ENCODE measurements at places on chromosomes 2 and 18.

GRCh38 chr2:121527009-121527682 is 3.5 kb upstream of the RNU4ATAC start:
- no peak for DNase-seq

DNA sequence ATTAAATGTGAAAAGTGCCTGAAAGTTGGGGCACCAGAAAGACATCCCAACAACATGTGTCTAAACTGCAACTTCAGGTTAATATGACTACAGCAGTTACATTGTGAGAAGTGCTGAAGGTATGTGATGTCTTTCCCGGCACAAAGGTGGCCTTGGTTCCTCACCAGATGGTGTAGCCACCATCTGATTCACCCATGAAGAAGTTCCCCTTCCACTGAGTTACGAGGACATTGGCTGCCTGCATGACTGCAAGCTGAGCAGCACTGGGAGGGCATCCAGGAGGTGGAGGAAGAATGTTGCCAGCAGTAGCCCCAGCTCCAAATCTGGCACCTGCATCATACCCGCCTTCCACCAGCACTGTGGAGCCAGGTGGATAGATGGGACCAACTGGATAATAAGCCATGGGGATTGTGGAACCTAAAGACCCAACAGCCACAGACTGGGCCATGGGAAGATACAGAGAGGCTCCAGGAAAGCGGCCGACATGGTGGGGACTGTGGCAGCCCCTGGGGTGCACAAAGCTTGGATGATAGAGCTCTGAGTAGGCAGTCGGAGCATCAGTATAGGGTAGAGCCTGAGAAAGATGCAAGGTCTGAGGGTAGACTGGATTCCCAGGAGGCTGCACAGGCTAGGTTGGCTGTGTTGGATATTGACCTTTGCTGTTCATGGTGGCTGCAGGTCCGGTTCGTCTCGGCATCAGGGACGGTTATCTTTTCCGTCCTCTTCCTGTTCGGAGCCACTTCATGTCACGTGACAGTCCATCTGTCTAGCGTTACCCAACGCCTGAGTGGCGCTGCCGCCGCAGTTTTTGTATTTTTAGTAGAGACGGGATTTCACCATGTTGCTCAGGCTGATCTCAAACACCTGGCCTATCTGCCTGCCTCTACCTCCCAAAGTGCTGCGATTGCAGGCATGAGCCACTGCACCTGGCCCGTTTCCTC is 36.9 kb downstream of the SUMO1 start:
- DNase-seq: no peak

DNA sequence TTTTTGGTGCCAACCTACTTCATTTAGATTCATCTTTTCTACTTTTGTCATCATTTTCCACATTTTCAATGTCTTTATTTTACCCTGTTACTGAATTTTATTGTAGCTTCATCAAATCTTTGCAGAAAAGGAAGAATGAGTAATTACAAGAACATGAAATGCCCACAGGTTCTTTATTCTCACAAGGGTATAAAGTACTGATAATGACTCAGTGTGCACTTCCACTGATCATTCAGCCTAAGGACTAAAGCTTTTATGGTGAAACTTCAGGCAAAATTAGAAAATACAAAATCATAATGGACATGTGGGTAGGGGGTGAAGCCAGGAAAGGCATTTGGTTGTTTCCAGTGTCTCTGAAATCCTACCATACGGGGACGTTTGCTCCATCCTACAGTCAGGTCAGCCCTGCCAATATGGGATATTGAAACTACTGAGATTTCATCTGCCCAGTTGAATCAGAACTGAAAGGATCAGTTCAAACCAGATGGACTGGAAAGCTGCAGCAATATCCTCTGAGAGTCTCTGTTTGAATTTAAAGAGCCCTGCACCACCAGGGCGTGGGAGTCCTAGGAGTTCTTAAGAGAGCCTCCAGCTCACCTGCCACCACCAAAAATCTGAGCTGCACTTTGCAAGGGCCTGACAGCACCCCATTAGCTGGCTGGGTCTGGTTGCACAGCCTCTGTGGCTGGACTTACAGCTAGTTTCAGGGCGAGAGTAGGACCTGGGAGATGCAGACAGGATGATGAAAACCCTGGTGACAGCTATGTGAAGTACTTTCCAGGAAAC is 390.4 kb downstream of the CMPK2 start:
- no peak for DNase-seq

DNA sequence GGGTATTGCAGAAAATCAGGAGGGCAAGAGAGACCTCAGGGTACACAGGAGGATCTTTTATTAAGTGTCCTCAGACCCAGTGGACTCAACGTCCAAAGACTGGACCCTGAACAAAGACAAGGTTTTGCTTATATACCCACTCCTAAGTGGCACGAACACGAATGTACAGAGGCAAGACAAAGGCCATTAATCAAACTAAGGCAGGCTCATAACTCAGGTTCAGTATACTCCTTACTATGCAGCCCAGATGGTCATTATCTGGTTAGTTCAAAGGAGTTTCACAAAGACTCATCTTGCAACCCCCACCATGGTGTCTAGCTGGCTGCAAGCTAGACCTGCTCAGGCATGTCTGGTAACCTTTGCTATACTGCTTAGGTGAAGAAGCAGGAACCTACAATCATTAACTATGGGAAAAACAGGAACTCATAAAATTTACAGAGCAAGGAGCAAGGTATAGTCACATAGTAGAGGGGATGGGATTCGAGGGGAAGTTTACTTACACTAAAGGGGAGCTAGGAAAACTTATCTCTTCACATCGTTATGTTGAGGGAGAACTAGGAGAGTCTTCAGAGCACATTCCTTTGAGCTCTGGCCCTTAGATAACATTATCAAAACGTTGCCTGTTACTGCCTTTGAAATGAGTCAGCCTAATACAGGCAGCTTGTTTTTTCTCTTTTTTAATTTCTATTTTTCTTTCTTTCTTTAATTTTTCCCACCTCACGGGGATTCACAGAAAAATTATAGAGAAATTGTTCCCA is 33.9 kb downstream of the SLC4A3 start:
- no peak for DNase-seq

GRCh38 chr2:147499785-147500184 is 345.0 kb upstream of the ACVR2A start:
- no peak for DNase-seq

- DNase-seq: no peak
Observed at GRCh38 chr2:20597860-20598183, 53.1 kb downstream of the HS1BP3 start.

GRCh38 chr18:76356666-76357065 is 138.4 kb downstream of the ZNF516 start:
- no peak for DNase-seq

GRCh38 chr2:129619471-129619870 is 360.0 kb upstream of the RAB6C start:
- DNase-seq: no peak

- no peak for DNase-seq
Observed at GRCh38 chr2:54824567-54824966, 101.1 kb downstream of the EML6 start.

GRCh38 chr2:197159661-197160211 is 150.8 kb downstream of the ANKRD44 start:
- no peak for DNase-seq

GRCh38 chr18:13247506-13247905 is 28.9 kb downstream of the LDLRAD4 start:
- DNase-seq: no peak

DNA sequence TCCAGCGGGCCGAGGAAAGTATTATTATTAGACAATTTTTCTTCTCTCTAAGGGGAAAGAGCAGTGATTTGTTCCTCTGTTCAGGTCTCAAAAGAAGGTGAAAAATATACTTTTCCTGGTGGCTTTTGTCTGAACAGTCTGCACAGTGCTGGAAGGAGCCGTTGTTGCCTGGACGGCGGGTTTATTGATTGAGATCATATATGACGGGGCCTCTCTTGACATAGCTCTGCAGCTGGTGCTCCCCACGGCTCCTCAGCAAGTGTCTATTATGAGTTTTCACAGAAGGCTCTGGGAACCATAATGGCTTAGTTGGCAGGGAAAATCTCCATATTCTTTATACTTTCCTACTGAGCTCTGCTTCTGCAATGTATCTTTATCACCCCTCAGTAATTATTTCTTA is 42.9 kb downstream of the FSHR start:
- no peak for DNase-seq

- DNase-seq: no peak
Observed at GRCh38 chr2:71526975-71527374, 73.6 kb downstream of the DYSF start.

GRCh38 chr2:161681046-161681445 is 56.8 kb downstream of the SLC4A10 start:
- DNase-seq: no peak

GRCh38 chr2:235889302-235889630 is 278.9 kb downstream of the GBX2 start:
- DNase-seq: no peak

DNA sequence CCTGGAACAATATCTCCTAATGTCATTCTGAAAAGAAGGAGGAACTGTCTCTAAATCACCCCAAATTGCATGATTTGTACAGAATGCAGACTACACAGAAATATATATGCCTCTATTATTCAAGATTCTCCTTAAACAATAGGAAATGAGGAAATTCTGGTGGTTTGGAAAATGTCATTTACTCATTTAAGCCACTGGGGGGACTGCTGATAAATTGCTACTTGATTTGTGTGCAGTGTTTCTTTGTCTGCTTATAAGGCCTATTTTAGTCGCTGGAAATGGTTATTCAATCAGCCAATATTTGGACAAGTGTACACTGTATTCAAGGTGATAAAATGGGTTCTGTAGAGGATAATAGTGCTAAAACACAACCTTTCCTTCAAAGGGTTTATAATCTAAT is 801.9 kb upstream of the CELF4 start:
- DNase-seq: no peak

GRCh38 chr2:137812517-137812916 is 151.8 kb upstream of the HNMT start:
- DNase-seq: no peak

DNA sequence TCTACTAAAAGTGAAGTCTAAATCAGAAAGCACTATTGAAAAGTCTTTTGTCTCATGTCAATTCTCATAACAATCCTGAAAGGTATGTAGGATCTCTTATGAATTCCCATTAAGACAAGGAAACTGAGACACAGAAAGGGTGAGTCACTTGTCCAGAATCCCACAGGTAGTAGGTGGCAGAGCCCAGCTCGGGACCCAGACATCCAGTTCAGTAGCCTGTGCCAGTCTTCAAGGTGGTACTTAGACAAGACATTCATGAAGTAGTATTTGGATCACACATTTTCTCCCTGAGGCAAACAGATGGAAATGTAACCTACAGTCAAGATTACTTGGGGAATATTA is 14.8 kb upstream of the PARD3B start:
- DNase-seq: no peak

Measured in smooth muscle cell of the brain vasculature (primary cell).